ENCODE measurements at places on chromosomes 5 and 9.

DNA sequence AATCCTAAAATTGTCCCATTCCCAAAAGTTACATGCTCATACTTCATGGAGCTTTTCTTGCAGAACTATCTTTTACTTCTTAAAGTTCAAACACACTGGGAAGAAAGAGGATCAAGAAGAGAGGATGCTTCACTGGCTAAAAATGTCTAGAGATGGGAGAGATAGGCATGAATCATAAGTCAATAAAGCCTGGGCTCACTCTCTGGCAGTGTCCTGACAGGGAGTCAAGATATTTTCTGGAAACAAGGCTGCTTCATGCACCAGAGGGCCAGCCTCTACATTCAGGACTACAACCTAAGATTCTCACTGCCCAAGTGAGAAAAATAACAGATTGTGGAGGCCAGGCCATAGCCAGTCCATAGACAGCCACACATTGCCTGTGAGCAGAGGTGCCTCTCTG lies 1358.4 kb downstream of the EFNA5 start:
- H3K27me3 ChIP-seq: no peaks in the 10 kb centered on the region
- DNase-seq: no peak
- H3K4me3 ChIP-seq: no peak overlapping the region
- H3K36me3 ChIP-seq: no peaks in the 10 kb centered on the region

- no peak for DNase-seq
- H3K27ac ChIP-seq: no peak overlapping the region
- no peaks in the 10 kb centered on the region for H3K4me1 ChIP-seq
- H3K36me3 ChIP-seq: no peaks in the 10 kb centered on the region
- H3K4me3 ChIP-seq: no peak overlapping the region
- peaks cover 6% of the 10 kb centered on the region for H3K27me3 ChIP-seq
Observed at GRCh38 chr5:133229931-133230664, 178.3 kb downstream of the HSPA4 start.

GRCh38 chr9:89664896-89665329 lies 60.1 kb downstream of the GADD45G start:
- DNase-seq: no peak
- no peak overlapping the region for H3K4me3 ChIP-seq
- H3K4me1 ChIP-seq: peaks cover 14% of the 10 kb centered on the region
- H3K36me3 ChIP-seq: no peaks in the 10 kb centered on the region
- H3K27ac ChIP-seq: no peak overlapping the region

- no peak overlapping the region for H3K27ac ChIP-seq
- no peak for DNase-seq
- no peak overlapping the region for H3K4me3 ChIP-seq
- H3K4me1 ChIP-seq: no peaks in the 10 kb centered on the region
Observed at GRCh38 chr9:115378241-115378640, 260.3 kb upstream of the TNC start.

- H3K4me1 ChIP-seq: no peaks in the 10 kb centered on the region
- H3K4me3 ChIP-seq: no peak overlapping the region
- H3K36me3 ChIP-seq: no peaks in the 10 kb centered on the region
- no peak for DNase-seq
- peaks cover 7% of the 10 kb centered on the region for H3K27me3 ChIP-seq
Observed at GRCh38 chr5:53194086-53194485, 84.5 kb upstream of the MOCS2 start.

GRCh38 chr9:4048441-4048840 lies 251.4 kb downstream of the GLIS3 start:
- H3K27me3 ChIP-seq: no peaks in the 10 kb centered on the region
- H3K27ac ChIP-seq: no peak overlapping the region
- H3K36me3 ChIP-seq: no peaks in the 10 kb centered on the region
- DNase-seq: no peak

- no peaks in the 10 kb centered on the region for H3K27me3 ChIP-seq
- DNase-seq: no peak
- no peak overlapping the region for H3K4me3 ChIP-seq
- H3K27ac ChIP-seq: no peak overlapping the region
- H3K36me3 ChIP-seq: peaks cover 20% of the 10 kb centered on the region
- H3K4me1 ChIP-seq: no peaks in the 10 kb centered on the region
Observed at GRCh38 chr9:94743035-94743954, 16.8 kb downstream of the AOPEP start.

GRCh38 chr5:107951309-107951708 lies 280.6 kb upstream of the EFNA5 start:
- H3K4me1 ChIP-seq: peaks cover 26% of the 10 kb centered on the region
- no peak overlapping the region for H3K27ac ChIP-seq
- peaks cover 5% of the 10 kb centered on the region for H3K36me3 ChIP-seq

GRCh38 chr9:545480-545879 lies 296.0 kb upstream of the DMRT1 start:
- H3K27ac ChIP-seq: no peak overlapping the region
- H3K27me3 ChIP-seq: peaks cover 7% of the 10 kb centered on the region
- no peak for DNase-seq
- no peak overlapping the region for H3K4me3 ChIP-seq
- no peaks in the 10 kb centered on the region for H3K36me3 ChIP-seq

- H3K27ac ChIP-seq: no peak overlapping the region
- peaks cover 22% of the 10 kb centered on the region for H3K4me1 ChIP-seq
- H3K4me3 ChIP-seq: no peak overlapping the region
- DNase-seq: no peak
Observed at GRCh38 chr5:79849061-79849460, 142.0 kb downstream of the MTX3 start.

DNA sequence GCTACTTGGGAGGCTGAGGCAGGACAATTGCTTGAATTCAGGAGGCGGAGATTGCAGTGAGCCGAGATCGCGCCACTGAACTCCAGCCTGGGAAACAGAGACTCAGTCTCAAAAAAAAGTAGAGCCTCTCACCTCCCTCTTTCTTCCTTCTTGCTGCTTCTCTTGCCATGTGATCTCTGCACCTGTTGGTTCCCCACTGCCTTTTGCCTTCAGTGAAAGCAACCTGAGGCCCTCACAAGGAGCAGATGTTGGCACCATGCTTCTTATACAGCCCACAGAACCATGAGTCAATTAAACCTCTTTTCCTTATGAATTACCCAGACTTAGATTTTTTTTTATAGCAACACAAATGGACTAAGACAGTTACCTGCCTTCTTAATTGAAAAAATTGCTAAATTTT lies 45.6 kb upstream of the GLRX start:
- peaks cover 57% of the 10 kb centered on the region for H3K4me1 ChIP-seq
- H3K27me3 ChIP-seq: peaks cover 4% of the 10 kb centered on the region
- peaks cover 3% of the 10 kb centered on the region for H3K36me3 ChIP-seq
- no peak for DNase-seq

- H3K4me3 ChIP-seq: no peak overlapping the region
- H3K4me1 ChIP-seq: no peaks in the 10 kb centered on the region
- DNase-seq: no peak
- no peaks in the 10 kb centered on the region for H3K36me3 ChIP-seq
- no peak overlapping the region for H3K27ac ChIP-seq
Observed at GRCh38 chr9:121758693-121759092, 107.3 kb downstream of the DAB2IP start.

- H3K4me3 ChIP-seq: no peak overlapping the region
- no peaks in the 10 kb centered on the region for H3K27me3 ChIP-seq
- no peaks in the 10 kb centered on the region for H3K4me1 ChIP-seq
- no peak for DNase-seq
- H3K36me3 ChIP-seq: no peaks in the 10 kb centered on the region
Observed at GRCh38 chr9:13806714-13807113, 507.2 kb downstream of the NFIB start.

GRCh38 chr5:137630972-137631370 lies 104.9 kb downstream of the KLHL3 start:
- H3K27me3 ChIP-seq: no peaks in the 10 kb centered on the region
- no peaks in the 10 kb centered on the region for H3K4me1 ChIP-seq
- DNase-seq: no peak
- H3K27ac ChIP-seq: no peak overlapping the region
- H3K36me3 ChIP-seq: no peaks in the 10 kb centered on the region

- DNase-seq: no peak
- H3K4me3 ChIP-seq: no peak overlapping the region
- no peaks in the 10 kb centered on the region for H3K36me3 ChIP-seq
- H3K27ac ChIP-seq: no peak overlapping the region
Observed at GRCh38 chr5:165360784-165361542, 1855.5 kb downstream of the MAT2B start.

DNA sequence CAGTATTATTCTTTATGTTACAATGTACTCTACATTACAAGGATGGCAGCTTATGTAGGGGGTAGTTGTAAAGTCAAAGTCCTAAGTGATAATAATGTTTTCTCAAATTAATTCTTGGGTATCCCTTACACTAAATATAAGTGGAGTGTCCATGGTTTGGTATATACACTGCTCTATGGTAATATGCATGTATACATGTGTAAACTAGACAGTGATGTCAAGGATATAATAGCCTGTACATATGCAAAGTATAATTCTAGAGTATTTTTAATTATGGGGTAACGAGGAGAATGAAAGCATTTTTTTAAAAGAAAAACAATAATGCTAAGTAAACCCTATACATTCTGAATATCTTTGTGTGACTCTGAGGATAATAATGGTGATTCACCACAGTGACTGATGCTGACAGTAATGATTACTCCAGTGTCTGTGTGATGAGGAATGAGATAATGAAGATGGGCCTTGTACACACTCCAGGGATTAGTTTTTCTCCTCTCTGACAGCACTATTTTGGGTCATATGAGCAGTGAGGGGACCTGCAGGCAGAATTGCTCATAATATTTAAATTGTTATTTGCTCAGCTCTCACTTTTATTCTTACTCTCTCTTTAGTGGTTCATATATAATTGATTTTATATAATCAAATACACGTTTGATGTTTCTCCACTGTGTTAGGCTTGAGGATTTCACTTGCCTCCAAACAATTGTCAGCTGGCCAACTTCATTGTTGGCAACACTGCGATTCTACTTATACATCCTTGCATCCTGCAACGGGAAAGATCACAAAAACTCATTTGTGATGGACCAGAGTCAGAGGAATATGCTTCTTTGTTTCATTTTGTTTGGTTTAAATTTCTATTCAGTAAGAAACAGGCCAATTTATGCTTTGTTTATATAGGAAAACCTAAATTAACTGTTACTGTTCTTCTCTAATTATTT lies 88.2 kb downstream of the NREP start:
- peaks cover 7% of the 10 kb centered on the region for H3K4me1 ChIP-seq
- no peak overlapping the region for H3K27ac ChIP-seq
- H3K4me3 ChIP-seq: no peak overlapping the region
- peaks cover 2% of the 10 kb centered on the region for H3K27me3 ChIP-seq
- H3K36me3 ChIP-seq: no peaks in the 10 kb centered on the region
- DNase-seq: no peak

- H3K4me3 ChIP-seq: no peak overlapping the region
- no peaks in the 10 kb centered on the region for H3K27me3 ChIP-seq
- no peak overlapping the region for H3K27ac ChIP-seq
- DNase-seq: no peak
Observed at GRCh38 chr9:135512241-135512603, 9.0 kb upstream of the LCN1 start.

GRCh38 chr9:87498811-87499360 lies 1.2 kb downstream of the DAPK1 start:
- peaks cover 39% of the 10 kb centered on the region for H3K4me1 ChIP-seq
- peaks cover 8% of the 10 kb centered on the region for H3K36me3 ChIP-seq
- H3K27me3 ChIP-seq: peaks cover 36% of the 10 kb centered on the region
- H3K27ac ChIP-seq: peak overlapping the region; percentile 51

DNA sequence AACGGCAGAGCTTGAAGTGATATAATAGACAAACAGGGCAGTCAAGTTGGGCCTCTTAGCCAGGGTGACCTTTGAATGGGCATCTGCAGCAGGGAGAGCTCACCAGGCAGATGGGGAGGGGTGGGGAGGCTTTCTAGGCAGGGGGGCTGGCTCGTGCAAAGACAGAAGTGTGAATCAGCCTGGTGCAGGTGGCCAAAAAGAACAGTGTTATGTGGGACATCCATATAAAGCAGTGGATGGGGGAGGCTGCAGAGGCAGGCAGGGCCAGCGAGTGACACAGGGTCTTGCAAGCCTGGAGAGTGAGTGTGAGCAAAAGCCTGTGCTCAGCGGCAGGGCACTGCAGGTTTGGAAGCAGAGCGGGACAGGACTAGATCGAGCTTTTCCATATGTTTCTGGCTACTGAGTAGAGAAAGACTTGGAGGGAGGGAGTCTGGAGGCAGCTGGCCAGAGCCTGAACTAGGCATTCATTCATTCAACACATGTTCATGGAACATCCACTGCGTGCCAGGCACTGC lies 14.2 kb upstream of the TTLL11 start:
- H3K27ac ChIP-seq: no peak overlapping the region
- DNase-seq: no peak
- no peaks in the 10 kb centered on the region for H3K27me3 ChIP-seq
- no peaks in the 10 kb centered on the region for H3K36me3 ChIP-seq

DNA sequence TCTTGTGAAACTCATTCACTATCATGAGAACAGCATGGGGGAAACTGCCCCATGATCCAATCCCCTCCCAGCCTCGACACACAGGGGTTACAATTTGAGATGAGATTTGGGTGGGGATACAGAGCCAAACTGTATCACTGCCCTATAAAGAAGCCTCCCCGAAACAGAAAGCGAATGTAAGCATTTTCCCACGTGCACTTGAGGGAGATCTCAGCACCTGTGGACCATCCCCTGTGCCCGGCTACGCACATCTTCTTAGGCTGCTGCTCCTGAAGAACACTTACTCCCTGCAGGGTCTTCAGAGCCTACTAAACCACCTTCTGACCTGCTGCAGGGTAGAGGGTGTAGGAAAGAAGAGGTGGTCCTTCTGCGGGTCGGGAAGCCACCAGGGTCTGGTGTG lies 410.2 kb upstream of the IRX2 start:
- no peaks in the 10 kb centered on the region for H3K27me3 ChIP-seq
- H3K27ac ChIP-seq: no peak overlapping the region
- no peaks in the 10 kb centered on the region for H3K4me1 ChIP-seq
- no peaks in the 10 kb centered on the region for H3K36me3 ChIP-seq
- H3K4me3 ChIP-seq: no peak overlapping the region

DNA sequence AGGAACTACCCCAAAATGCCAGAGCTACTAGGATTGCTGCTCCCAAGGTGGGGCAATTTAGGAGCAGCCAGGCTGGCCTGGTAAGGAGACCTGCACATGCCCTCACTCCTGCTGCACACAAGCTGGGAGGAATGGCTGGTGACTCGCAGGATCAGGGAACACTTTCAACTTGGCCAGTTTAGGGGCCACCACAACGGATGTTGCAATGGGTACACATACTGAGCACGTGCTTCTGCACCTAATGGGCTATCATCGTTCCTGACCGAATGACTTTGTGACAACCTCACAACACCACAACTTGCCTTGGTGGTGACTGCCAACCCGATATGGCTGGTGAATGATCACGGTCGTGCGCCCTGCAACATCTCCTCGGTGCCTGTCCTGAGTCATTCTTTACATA lies 172.0 kb downstream of the ROR2 start:
- no peak for DNase-seq
- no peaks in the 10 kb centered on the region for H3K4me1 ChIP-seq
- H3K27ac ChIP-seq: no peak overlapping the region
- peaks cover 25% of the 10 kb centered on the region for H3K27me3 ChIP-seq
- no peak overlapping the region for H3K4me3 ChIP-seq
- H3K36me3 ChIP-seq: no peaks in the 10 kb centered on the region
